ENCODE measurements at places on chromosomes 3 and 15.

GRCh38 chr3:197901626-197902025 lies 48.4 kb upstream of the RPL35A start:
- DNase-seq, result no peak

- DNase-seq, result no peak
Observed at GRCh38 chr3:25457671-25458419, 29.8 kb downstream of the RARB start.

DNA sequence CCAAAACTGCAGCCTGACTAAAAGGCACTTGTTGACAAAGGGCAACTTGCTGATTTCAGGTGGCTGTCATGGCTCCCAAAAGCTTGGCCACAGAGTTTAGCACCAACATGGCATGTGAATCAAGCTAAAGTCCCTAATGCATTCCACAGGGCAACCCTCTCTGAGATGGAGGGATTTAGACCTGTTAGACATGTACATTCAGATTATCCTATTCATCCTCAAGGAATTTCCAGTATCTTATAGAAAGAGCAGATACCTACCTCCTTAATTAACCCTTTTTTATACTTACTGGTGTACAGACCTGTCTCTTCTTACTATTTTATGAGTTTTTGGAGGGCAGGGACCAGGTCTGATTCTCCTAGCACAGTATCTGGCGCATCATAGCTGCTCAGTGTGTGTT lies 31.3 kb downstream of the ACP3 start:
- DNase-seq, result no peak

DNA sequence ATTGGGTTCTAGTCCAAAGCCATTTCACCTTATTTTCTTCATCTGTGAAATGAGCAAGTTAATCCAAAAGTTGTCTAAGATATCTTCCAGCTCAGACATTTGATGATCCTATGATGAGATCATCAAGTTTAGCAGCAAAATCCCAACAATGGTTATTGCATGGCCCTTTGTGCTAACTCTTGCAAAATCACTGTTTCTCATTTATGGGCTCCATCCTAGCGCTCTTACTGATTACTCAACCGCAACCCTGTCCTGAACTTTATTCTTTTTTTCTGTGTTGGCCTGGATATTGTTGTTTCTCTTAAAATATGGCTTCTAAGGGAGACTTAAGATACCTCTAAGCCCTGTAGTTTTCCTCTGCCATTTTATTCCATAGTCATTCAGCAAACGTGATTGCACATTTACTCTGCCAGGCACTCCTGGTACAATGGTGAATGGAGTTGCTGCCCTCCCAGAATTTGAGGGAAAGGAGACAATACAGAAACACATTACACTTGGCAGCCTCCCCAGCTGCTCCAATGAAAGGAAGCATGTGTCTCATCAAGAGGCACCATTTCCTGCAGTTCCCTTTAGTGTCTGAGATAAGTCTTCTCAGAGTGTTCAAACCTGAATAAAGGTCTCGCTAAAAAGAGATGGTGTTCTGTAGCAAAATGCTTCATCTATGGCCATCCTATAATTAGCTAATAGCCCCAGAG lies 4.4 kb downstream of the GXYLT2 start:
- DNase-seq, result no peak

- no peak for DNase-seq
Observed at GRCh38 chr15:35329521-35329961, 216.4 kb downstream of the DPH6 start.

- no peak for DNase-seq
Observed at GRCh38 chr3:25604107-25604805, 60.5 kb downstream of the TOP2B start.

GRCh38 chr15:90750186-90750585 lies 33.0 kb downstream of the BLM start:
- DNase-seq, result no peak

- DNase-seq, result no peak
Observed at GRCh38 chr3:176879710-176880109, 317.6 kb downstream of the TBL1XR1 start.

DNA sequence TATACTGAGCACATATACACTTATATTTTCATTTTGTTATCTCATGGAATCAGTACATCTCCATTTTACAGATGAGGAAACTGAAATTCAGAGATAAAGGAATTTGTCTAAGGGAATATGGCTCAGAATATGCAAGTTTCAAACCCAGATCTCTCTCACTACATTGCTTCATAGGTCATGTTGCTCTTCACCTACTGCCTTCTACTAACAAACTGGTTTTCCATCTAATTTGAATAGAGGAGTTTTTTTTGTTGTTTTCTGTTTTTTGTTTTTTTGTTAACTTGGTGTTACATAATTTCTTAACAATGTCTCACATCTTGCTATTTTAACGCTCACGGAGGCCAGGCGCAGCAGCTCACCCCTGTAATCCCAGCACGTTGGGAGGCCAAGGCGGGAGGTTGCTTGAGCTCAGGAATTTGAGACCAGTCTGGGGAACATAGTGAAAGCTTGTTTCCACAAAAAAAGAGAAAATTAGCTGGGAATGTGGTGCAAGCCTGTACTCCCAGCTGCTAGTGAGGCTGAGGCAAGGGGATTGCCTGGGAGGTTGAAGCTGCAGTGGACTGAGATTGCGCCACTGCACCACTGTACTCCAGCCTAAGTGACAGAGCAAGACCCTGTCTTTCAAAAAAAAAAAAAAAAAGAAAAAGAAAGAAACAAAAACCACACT lies 37.0 kb downstream of the FMN1 start:
- DNase-seq, result no peak

GRCh38 chr3:107781253-107781652 lies 258.5 kb downstream of the BBX start:
- no peak for DNase-seq

DNA sequence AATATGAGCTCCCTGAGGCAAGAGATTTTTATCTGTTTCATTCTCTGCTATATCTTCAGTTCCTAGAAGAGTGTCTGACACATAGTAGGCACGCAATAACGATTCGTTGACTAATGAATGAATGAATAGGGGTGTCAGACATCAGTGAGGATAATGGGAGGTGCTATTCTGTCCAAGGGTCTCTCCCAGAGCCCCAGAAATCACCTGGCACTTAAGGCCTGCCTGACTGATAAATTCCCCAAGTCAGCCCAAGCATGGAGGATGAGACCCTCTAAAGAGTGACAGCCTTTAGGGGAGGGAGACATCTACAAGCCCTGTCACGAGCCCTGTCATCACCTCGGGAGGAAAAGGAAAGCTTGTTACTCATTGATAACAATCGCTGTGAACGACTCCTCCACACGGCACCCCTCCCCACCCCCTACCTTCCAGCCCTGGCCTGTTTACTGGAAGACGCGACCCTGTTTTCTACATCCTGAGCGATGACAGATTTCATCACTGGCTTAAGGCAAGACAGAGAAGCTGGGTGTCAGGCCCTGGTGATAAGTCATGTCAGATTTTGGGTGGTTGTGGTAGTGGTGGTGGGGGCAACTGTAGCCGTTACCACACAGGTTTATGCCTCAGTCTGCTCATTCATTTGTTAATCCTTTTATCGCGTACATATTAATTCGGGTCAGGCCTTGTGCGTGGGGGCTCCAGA lies 23.1 kb downstream of the BHLHE40 start:
- DNase-seq, result peak; percentile 24

GRCh38 chr3:115325539-115325938 lies 178.5 kb upstream of the ZBTB20 start:
- no peak for DNase-seq

- DNase-seq, result no peak
Observed at GRCh38 chr3:98796334-98796733, 33.2 kb downstream of the ST3GAL6 start.

GRCh38 chr3:42174679-42175385 lies 83.7 kb downstream of the TRAK1 start:
- DNase-seq, result no peak

GRCh38 chr15:34732430-34732829 lies 22.4 kb downstream of the GJD2 start:
- DNase-seq, result no peak

DNA sequence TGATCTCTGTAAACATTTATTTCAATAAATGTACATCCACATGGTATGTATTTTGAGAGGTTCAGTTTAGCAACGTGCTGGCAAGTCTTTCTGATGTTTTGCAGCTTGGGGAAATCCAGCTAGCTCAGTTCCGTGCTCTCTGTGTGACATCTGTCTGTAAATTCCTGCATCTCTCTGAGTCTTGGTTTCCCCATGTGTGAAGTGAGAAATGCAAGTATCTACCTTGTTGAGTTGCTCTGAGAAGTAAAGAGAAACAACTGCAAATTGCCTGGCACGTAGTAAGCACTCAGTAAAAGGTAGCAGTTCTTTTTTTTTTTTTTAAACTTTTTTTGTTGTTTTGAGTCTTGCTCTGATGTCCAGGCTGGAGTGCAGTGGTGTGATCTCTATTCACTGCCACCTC lies 30.2 kb upstream of the MORF4L1 start:
- no peak for DNase-seq

- DNase-seq, result no peak
Observed at GRCh38 chr3:129425213-129425612, 3.2 kb downstream of the EFCAB12 start.

- no peak for DNase-seq
Observed at GRCh38 chr15:66642514-66642913, 59.5 kb upstream of the SMAD6 start.

GRCh38 chr3:119293105-119293870 lies 895 bp upstream of the ARHGAP31 start:
- no peak for DNase-seq

DNA sequence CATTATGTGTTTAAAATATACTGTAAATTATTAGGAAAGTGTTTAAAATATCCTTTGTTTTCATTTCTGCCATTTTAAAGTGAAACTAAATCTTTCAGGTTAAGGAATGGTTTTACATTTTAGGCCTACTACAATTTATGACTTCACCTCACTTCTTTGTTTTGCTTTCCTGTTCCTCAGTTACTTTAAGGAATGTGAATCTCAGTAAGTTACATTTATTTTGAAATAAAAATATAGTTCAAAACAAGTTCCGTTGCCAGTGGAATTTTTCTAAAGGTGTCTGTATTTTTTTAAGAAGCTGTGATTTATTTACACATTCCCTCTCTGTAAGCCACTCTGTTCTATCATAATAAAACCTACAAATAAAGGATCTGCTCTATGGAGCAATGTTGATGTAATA lies 630.9 kb upstream of the AGTR1 start:
- DNase-seq, result no peak

DNA sequence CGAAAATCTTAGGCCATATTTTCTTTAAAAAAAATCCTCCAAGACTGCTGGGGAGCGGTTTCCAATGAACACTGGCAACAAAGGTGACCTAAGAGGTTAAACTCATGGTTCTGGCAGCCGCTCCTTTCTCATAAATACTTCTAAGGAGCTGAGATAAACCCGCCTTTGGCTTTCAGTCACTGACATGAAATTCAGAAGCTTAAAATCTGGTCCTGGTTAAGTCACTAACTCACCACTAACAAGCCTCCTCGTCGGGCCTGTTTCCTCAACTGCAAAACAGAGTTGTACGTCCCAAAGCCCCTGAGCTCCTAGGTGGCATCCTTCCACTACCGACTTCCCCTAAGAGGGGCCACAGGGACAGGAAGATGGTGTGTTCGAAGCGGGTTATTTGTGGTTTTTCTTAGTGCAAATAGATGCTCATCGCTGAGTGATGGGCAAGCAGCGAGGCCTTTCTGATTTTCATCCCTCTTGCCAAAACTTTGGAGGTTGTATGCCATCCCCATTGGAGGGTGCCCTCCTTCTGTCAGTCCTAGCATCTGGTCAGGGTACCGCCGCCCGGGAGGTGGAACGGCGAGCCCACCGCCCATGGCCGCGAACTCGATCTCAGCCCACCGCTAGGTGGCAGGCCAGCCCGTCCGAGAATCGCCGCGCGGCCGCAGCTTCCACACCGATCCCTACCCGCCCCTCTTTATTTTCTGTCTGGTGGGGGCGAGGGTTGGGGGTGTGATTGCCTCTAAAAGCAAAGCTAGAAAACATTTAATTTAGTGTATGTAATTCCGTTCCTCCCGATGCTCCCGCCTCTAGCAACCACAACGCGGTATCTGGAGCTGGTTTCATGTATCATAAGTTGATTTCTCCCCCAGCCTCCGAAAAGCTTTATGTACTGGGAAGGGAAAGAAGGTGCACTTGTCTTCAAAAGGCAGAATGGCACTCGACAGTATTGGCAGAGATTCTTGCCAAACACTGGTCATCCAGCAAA lies 4.6 kb downstream of the BCL6 start:
- peak; percentile 36 for DNase-seq
